ENCODE measurements at places on chromosomes 5 and 9.

- no peak for DNase-seq
These were observed 155.8 kb upstream of the ZNF608 start for GRCh38 chr5:124902097-124902821.

GRCh38 chr5:110441035-110441434 lies 285.4 kb downstream of the TMEM232 start:
- DNase-seq: no peak

- DNase-seq: no peak
These were observed 5.4 kb downstream of the MRPS27 start for GRCh38 chr5:72314571-72315172.

DNA sequence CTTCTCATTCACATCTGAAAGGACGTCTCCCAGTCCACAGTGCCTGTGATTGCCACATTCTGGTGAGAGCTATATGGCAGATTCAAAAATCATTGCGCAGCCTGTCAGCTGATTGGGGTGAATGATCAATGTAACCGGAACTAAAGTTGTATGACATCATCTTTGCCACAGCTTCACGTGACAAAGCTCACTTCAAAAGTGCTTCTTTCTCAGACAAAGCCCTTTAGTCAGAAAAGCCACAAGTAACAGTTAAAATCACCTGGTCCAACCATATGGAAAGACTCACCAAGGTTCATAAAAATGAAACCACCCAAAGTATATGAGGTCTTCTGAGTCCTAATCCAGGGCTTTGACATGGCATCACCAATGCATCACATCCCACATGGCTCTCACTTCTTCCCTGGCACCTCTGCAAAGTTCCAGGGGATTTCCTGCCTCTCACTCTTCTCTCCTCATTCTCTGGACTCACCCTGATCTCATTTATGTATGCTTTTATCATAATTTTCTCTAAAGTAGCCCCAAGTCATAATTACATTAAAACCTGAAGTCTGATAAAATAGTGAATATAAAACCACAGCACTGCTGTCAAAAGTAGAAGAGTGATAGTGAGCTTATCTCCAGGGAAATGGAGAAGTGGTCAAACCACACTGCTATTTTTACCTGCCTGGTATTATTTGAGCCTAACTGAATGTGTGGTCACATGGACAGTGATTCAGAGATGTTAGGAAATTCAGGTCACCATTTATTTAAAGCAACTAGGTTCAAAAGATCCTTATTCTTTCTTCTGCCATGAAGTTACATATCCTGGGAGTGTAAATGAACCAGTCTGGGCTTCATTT lies 193.1 kb upstream of the PTGER4 start:
- peak; percentile 35 for DNase-seq

DNA sequence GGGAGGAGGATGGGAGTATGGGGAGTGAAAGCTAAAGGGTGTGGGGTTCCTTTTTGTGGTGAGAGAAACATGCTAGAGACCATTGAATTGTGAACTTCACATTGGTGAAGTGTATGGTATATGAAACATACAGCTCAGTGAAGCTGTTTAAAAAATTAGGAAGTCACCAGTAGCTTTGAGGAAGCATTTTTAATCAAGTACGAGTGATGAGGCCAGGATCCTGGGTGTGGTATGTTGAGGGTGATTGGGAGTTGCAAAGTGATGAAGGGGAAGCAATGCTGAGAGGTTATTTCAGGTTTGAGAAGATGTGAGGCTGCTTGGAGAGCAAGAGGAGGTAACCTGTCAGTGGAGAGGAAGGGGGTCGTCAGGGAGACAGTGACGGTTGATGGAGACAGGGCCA lies 22.7 kb upstream of the CLK4 start:
- no peak for DNase-seq

DNA sequence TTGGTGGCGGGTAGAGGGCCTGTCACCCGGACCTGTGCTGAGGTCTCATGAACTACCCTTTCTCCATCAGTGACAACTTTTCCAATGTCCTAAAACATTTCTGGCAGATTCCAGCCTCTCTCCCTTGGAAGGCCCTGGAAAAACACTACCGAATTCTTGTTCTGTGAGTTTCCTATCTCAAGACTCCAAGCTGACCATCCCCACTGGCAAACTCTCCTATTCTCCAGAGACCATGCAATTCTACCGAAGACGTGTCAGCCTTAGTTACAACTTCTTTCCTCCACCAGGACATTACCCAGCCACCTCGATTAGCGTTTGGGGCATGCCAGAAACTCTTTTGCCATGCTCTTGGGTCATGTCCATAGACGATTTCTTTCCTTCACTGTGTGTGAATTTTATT lies 26.8 kb upstream of the GABRP start:
- no peak for DNase-seq

GRCh38 chr5:179023528-179024189 lies at the start of gene ZNF879:
TSS of gene ZNF879 (plus strand) at chr5:179023804. CDS start at chr5:179025005, 1,201 bp downstream.
- peak; percentile 94 for DNase-seq

GRCh38 chr5:81233080-81233634 lies at the start of gene CKMT2:
TSS of gene CKMT2 (plus strand) at chr5:81233322. CDS start at chr5:81251133, 17,811 bp downstream.
- no peak for DNase-seq

GRCh38 chr9:89872426-89872912 lies 267.7 kb downstream of the GADD45G start:
- no peak for DNase-seq

GRCh38 chr5:145856285-145856818 lies 16.5 kb downstream of the GRXCR2 start:
- DNase-seq: no peak

DNA sequence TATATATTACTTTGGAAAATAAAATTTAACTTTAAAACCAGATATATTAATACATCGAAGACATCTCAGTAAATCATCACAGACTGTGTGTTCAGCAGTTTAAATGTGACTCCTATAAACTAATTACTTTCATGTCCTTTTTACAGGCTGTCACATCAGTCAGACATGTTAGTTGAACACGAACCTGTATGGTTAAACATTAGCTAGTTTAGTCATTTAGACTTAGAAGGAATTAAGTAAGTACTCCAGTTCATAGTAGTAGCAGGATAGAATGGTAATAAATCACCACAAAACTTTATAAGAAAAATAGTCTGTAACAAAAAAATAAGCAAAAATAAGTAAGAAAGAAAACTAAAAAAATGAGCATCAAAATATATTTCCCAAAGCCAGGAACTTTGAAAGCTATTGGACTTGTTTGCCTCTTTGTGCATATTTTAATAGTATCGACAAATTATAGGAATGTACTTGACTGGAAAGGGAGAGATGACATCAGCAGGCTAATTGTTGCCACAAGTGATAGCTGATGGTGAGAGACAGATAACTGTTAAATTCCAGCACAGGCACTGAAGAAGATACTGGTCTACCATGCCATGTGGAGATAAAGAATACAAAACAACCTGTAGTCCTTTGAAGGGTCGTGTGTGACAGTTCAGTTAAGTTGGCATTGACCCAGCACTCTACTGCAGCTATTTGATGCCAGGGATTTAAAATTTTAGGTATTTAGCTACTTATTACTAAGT lies 83.9 kb downstream of the RIC1 start:
- no peak for DNase-seq

DNA sequence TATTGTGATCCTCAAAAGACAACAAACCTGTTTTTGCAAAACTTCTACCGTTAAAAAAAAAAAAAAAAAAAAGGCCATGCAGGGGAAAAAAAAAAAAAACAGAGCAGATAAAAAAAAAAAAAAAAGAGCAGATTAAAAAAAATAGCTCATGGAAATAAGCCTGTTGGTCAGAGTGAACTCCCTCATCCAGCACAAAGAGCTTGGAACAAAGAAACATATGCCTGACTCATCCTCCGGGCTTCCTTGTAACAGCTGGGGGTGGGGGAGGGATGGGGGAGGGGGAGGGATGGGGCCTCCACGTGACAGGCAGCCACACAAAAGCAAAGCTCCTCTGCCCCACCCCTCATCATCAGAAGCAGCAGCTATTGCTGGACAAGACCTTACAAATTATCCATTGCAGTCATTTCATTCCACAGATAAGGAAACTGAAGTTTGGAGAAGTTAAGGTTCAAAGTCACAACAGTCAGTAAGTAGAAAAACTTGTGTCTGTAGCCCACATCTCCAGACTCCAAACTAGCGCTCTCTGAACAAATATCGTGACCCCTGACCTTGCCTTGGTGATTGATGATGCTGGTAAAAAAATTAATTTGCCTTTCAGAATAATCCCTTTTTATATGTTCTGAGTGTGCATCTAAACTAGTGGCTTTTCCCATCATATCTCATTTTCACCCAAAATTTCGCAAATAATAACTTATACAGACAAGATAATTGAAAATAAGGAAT lies 38.9 kb downstream of the SLC35D2 start:
- no peak for DNase-seq

GRCh38 chr9:89702401-89702800 lies 97.6 kb downstream of the GADD45G start:
- DNase-seq: no peak

DNA sequence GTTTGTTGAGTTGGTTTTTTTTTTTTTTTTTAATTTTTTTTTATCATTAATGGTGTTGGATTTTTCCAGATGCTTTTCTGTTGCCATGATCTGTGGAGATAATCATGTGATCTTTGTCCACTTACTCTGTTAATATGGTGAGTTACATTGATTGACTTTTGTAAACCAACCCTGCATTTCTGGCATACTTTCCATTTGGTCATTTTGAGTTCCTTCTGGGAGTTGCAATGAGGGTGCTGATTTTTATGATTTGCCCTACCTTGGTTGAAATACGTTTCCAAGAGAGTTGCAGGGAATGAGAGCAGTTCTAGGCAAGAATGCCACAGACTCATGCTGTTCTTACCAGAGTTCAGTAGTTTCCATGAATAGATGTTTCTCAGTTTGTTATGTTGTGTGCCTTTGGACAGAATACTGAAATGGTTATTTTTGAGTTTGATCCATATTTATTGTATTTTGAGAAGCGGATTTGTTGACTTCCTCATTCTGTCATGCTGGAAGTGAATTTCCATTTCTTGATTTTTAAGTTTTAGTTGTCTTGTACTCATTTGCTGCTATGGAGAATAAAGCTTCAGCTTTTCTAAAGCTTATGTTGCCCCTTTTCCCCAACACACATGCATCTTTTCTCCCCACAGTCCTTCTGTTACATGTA lies 69.0 kb downstream of the SCAMP1 start:
- DNase-seq: no peak

DNA sequence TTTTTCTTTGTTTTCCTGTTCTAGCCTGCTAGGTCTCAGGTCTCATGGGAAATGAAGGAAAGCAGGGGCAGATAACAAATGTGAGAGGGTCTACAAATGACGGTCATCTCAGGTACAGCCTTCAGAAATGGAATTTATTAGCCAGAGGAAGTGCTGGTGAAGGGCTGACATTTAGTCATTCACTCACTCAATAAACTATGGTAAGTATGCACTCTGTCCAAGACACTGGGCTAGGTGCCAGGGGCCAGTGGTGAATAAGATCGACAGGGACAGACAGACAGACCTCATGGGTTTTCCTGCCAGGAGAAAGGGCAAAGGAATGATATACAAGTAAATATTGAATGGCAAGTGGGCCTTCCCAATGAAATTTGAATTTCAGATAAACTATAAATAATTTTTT lies 6.3 kb downstream of the PDE6A start:
- no peak for DNase-seq

DNA sequence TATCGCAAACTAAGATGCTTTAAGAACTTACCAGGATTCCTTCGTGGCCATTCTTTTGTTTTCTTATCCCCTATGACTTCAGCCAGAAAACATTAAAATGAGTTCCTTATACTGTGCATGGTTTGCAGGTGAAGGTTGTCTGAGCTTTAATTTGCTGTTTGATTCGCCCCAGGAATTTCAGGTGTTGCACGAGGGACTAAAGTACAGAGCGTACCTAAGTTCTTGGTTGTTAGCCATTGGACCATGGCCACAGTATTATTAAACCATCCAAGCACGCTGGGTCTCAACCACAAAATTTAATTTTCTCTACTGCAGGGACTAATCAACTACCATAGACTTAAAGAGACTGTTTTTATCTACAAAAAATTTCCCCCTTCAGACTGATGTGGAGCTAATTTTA lies 208.4 kb upstream of the MPDZ start:
- DNase-seq: no peak

DNA sequence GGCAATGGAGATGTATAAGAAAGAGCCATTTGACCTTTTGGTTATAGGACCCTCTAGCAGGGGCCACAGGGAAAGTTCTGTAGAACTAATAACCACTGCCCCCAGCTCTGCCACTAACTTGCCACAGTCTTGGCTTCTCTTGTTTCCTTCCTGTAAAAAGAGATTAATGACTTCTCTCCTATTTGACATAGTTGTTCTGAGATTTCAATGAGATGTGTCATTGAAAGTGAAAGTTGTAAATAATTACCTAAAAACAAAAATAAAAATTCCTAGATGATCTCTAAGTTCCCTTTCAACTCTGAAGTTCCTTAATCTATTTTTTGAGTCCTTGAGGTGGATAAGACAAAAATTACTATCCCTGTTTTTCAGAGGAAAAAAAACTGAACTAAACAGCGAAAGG lies 1.4 kb upstream of the KIF12 start:
- DNase-seq: no peak

GRCh38 chr5:8600843-8601242 lies 731.9 kb downstream of the MTRR start:
- no peak for DNase-seq

DNA sequence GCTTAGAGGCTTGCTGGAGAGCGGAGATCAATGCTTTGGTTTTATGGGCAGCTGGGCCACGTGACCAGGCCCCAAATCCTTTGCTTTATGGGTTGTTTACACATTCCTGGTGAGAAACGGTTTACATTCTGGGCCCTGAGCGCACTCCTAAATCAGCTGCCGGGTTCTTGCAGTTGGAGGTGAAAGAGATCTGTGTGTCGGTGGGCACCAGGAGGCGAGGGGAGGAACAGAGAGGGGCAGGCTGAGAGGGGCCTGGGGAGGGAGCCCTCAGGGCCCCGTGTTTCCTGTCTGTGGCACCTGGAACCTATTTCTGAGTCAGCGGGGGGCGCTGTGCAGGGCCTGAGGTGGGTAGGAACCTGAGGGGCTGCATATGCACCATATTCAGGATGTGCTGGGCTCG lies 63.5 kb upstream of the HAND1 start:
- DNase-seq: no peak

GRCh38 chr5:146548781-146549449 lies 32.9 kb upstream of the GPR151 start:
- no peak for DNase-seq

GRCh38 chr9:117815315-117815714 lies 111.1 kb downstream of the TLR4 start:
- DNase-seq: no peak

- DNase-seq: no peak
These were observed 165.5 kb downstream of the TSSK1B start for GRCh38 chr5:113269023-113269997.

DNA sequence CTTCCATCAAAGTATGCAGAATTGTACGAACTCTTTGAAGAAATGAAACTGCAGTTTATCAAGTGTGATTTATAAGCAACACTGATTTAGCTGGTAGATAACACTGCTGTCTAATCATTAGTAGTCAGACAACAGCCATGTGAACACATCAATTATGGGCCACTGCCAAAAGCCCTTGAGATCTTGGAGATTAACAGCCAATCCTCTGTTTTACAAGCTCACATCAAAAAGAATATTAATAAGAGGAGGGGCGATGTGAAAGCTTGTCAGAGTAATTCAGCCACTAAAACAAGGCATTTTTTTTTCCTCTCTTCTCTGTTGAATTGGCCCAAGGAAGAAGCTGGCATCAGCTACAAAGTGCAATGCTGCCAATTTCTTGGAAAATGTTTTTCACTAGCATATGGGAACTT lies 28.1 kb downstream of the ZNF608 start:
- no peak for DNase-seq

Measured in activated T-cell treated with anti-CD3 and anti-CD28 coated beads, Interleukin-2, amount 50 U/mL, for 1 hour (primary cell).